ENCODE measurements at places on chromosomes 12 and 14.

- DNase-seq = no peak
These were observed 37.1 kb downstream of the PPFIA2 start for GRCh38 chr12:81722004-81722403.

GRCh38 chr12:45051572-45052125, 750 bp upstream of the DBX2 start:
- no peak for DNase-seq

DNA sequence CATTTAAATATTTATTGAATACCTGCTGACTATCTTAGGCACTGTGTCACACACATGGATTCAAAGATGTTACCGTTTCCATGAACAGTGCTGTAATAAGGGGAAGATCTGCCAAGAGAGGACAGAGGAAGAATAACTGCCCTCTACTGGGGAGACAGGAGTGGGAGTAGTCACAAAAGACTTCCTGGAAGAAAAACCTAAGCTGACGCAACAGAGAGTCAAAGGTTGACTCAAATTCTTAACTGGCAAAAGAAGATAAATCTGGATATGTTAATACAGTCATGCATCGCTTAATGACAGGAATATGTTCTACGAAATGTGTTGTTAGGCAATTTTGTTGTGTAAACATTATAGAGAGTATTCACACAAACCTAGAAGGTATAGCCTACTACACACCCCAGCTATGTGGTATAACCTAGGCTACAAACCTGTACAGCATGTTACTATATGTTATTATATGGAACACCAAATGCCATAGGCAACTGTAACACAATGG, 51.5 kb downstream of the DCAF5 start:
- DNase-seq = peak; percentile 65

GRCh38 chr14:24809135-24809534, 175.1 kb upstream of the GZMB start:
- DNase-seq = no peak

DNA sequence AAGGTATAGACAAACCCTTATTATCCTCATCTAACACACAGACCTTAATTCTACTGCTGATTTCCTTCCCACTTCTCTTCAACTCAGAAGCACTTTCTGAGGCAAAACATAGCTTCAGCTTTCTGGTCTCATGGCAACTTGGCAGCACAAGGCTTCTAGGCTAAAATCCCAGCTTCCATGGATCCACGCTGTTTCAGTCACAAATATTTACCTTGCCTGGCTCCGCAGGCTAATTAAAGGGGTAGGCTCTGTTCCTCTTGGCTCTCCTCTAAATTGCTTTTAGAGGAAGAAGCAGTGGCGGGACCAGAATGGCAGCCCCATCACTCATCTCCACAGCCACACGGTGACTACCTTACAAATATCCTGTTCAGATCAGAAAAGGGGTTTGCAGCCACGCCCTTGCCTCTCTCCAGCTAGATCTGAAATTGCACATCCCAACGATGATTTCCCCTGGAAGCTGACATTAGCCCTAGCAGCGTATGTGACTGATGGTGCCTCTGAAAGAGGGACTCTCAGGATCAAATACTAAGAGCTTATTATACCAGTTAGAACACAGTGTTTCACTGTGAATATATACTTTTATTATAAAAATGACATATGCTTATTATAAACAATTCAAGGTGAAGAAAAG, 221.5 kb upstream of the NUDT4 start:
- DNase-seq = no peak

- no peak for DNase-seq
These were observed 323.6 kb downstream of the TMTC2 start for GRCh38 chr12:83010169-83010804.

DNA sequence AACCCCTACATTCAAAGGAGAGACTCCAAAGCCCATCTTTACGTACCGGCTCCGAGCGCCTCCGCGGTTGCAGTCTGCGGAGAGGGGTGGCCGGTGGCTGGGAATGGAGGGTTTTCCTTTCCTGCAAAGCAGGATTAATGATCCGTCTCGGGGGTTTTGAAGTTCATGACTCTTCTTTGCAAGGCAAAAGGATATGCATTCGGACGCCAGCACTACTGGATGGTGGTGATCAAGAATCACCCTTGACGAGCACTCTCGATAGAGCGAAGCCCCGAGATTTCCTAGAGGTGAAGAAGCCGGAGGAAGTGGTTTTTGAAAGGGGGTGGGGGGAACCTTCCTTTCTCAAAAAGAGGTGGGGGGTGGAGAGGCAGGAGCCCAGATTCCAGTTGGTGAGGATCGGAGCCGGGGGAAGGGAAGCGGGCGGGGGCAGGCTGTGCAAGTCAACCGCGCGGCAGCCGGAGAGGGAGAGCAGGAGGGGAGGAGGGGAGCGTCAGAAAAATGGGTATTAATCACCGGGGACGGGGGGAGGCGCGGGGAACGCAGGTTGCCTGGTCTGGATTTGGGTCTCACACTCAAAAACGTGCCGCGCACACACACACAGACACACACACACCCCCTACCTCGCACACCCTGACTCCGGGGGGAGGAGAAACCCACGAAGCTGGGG, at the start of gene GRIN2B:
GRIN2B (minus strand) TSS at position 307 of the 667 bp plus-strand sequence. CDS start 115,394 bp downstream, outside the sequence.
- DNase-seq = no peak

GRCh38 chr14:75452900-75453816, 25.3 kb downstream of the JDP2 start:
- peak; percentile 79 for DNase-seq

GRCh38 chr12:72315858-72316257, 43.7 kb downstream of the TRHDE start:
- no peak for DNase-seq

DNA sequence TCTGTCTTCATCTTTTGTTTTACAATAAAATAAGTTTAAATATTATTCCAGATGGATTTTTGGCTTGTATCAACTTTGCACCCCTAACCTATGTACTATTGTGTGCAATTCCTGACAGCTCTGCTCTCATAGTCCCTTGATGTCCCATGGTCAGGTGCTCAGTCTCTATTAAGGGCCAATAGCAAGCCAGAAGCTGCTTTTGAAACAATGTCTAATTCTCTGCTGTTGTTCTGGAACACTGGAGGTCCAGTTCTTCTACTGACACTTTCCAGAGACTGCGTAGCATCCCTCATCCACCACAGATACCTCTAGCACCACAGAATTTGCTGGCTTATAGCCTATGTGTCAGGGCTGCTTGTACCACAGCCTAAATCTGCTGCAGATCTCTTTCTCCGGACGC, 74.6 kb downstream of the BRMS1L start:
- no peak for DNase-seq

DNA sequence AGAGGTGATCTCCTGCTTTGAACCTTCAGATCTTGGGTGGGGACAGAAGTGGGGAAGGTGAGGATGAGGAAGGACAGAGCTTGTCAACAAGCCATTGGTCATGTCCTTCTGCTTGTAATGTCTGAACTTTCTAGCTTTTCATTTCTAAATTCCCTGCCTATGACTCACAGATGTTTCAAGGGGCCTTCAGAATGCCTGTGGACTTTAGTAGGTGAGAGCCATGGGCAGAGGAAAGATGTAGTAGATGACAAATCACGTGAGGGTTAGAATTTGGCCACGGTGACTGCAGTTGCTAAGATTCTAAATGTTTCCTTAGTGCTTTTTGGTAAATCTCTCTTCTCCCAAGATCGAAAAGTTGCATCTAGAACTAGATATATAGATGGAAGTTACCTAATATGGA, 18.7 kb upstream of the CREBL2 start:
- no peak for DNase-seq

DNA sequence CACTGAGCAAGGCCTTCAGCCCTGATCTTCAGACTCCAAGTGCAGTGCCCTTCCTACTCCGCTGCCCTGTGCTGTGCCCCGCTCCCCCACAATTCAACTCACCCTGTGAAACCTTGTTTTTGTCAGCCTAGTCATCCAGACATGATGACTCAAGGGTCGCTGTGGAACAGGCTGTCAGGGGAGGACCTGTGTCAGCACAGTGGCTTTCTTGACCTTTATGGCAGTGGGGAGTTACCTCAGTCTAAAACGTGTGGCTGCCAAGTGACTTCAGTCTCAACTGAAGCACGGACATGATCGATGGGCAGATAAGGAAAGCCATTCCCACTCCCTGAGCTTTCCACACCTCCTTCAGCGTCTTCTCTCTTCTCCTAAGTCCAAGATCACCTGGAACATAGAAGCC, 16.3 kb upstream of the FLVCR2 start:
- no peak for DNase-seq

GRCh38 chr14:76262641-76263040, 110.9 kb downstream of the GPATCH2L start:
- no peak for DNase-seq

DNA sequence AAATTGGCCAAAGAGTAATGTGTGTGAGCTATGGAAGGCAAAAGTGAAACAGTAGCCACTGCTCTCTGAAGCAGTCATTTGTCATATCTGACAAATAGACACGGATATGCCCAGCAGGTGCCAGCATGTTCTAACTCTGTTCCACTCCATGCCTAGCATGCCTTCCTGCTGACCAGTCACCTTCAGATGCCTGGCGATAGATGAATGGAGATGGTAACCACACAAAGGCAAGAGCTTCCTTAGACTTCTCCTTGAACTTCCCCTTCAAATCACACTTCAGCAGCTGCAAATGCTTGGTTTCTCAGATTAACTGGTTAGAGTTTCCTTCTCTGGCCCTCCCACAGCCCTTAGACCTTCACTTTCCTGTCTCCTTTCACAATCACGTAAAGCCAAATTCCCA, 429.9 kb downstream of the DAD1 start:
- no peak for DNase-seq

Measured in fibroblast of skin of left biceps (primary cell).